Urinary bladder (tissue), 4 donors: ENCODE measurements at places on chromosomes 2 and 18. TPM values are rescaled to one million over a fixed set of nuclear protein-coding genes. Genes with fewer than 3 reads are reported as not detected.

DNA sequence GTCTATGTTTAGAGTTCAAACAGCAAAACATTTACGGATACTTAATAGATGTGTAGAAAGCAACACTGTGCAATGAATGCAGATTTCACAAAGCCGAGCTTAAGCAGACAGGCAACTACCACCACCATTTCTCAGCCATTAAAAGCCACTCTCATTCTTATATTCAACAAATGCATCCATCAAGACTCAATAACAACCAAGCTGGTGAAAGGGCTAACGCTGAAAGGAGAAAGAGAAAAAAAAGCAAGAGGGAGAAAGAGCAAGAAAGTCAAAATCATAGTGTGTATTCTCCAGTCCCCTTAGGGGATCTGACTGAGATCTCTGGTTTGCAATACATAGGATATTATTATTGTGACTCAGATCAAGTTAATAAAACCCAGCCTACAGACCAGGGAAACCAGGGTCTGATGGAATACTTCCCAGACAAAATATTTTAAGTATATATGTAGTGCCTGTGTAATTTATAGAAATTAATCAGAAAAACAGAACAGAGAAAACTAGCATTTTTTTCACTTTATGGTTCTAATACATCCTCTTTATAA lies 14.1 kb downstream of the SATB2 start:
- DNase-seq = no peak

Gene DES
- 1,909 TPM for total RNA-seq

GRCh38 chr18:69401972-69402532 lies 1.4 kb downstream of the DOK6 start:
- no peak for DNase-seq

DNA sequence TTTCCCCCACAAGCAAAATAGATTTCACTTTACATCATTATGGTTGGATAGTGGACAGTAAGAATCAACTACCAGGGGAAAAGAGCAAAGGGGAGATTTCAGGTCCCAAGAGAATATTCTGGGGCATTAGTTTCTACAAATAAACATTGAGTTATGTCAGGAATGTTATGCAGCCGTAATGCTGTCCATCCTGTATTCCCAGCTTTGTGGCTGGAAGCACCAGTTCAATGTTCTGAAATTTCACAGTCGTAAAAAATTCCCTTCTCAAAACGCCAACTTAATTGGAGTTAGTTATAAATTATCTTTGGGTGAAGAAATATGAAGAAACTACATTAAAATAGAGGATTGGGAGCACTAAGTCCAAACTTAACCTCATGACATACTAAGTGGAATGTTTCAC lies 141.5 kb upstream of the FIGN start:
- DNase-seq = peak; percentile 3

Gene MEP1B
- total RNA-seq = 0.11 TPM

Gene KLHL41
- 88.7 TPM for total RNA-seq

DNA sequence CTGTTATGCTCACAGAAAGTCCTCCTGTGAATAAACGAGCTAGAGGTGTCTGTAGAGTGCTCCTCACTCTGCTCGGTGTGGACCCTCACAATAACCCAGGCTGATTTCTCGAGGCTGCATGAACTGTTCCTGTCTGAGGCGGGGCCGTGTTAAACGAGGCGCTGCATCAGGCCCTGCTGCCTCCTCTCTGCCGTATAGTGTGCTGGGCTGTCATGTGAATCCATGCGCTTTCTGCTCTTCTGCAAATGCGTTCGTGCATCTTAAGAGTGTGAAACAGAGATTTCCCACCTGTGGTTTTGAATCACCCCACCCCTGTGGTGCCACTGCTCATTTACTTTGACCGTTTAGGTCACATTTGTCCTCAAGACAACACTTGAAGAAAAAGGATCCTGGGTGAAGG lies 26.2 kb downstream of the TRAF3IP1 start:
- DNase-seq = no peak

DNA sequence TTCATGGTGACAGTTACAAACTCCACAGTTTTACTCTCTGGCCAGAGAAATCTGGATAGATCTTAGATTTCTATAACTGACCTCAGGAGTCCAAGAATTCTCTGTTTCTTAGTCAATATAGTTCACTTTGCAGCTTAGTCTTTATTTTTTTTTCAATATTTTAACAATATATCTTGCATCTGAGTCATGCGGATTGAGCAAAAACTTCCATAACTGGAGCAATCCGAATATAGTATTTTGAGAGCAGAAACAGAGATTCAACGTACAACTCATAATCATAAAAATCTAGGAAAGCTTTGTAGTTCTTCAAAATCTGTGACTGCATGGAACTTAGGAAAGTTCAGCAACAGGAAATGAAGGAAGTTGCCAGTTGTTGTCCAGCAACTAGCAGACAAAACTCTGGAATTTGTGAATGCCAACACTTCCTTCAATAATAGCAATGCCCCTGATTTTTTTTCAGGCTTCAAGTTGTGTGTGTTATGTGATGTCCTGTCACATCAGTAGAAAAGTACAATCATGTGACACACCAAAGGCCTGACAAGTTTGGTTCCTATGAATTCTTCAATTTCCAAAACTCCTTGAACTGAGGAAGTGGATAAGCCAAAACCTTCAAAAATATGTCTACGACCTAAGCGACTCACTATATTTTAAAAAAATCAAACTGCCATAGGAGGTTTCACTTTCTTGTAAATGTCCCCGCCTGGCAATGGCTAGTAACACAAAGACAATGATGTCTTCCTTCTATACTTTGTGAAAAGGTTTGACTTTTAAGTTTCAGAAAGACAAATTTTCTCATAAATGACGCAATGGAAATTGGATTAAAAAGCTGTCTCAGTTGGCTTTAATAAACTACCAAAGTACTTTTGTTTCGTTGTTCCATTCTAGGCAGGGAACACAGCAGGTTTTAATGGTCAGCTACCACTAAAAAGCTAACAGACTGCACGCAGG lies 510.6 kb downstream of the ERBB4 start:
- no peak for DNase-seq

Gene GPR155
- total RNA-seq = 17.3 TPM

GRCh38 chr2:171583566-171583965 lies 61.3 kb downstream of the CYBRD1 start:
- DNase-seq = no peak

- no peak for DNase-seq
These were observed 26.5 kb downstream of the OSBPL6 start for GRCh38 chr2:178220814-178221213.

Gene FZD7
- 69.5 TPM for total RNA-seq

Gene FAM228B
- total RNA-seq = 61.8 TPM

- DNase-seq = no peak
These were observed 6.0 kb upstream of the PRKD3 start for GRCh38 chr2:37330681-37331080.

Gene OSBPL6
- 1.9 TPM for total RNA-seq

DNA sequence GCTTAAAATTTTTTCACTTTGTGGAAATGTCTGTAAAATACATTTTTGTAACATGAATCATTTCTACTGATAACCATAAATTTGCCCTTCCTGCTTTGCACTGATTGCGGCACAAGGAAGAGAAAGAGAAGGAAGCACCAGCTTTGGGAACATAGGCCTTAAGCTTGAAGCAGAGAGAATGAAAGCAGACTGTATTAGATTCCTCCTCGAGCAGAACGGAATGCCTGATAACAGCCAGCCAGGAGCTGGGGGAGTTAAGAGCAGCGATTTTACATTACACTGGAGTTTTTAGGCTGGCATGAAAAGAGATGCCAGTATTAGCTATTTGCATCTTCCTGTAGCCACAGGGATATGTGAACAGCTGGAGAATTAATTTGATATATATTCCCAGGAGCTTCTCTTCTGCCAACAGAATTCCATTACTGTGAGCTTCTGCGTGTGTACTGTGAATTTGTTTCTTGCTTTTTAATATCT lies 33.5 kb downstream of the CRIM1 start:
- no peak for DNase-seq

DNA sequence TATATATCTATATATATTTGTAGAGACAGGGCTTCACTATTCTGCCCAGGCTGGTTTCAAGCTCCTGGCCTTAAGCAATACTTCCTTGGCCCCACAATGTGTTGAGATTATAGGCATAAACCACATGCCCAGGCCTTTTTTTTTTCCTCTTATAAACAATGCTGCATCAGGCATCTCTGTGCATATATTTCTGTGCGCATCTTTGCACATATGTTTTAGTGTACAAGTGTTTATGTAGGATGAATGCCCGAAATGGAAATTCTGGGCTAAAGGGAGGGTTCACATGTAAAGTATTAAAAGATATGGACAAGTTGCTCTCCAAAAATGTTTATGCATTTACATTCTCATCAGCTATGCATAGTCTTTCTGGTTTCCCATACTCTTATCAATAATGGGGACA lies 183.2 kb upstream of the SPRED2 start:
- DNase-seq = no peak

Gene CDH19
- total RNA-seq = 18.3 TPM

Gene TNFRSF11A
- total RNA-seq = 11.1 TPM

DNA sequence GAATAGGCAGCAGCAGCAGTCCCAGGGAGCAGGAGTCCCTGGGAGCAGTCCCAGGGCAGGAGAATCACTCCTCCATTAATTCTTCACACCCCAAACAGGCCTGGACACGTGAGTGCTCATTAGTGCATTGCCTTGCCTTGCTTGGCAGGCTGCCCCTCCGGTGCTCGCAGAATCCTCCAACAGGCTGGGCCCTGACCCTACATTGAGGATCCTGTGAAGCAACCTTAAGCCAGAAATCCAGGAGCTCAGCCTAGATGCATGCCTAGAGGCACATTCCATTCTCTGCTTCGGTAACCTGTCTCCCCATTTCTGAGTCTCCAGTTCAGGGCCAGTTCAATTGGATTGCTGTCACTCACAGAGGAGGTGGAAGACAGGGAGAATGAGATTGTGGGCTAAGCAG lies 97.4 kb upstream of the LRATD1 start:
- no peak for DNase-seq

DNA sequence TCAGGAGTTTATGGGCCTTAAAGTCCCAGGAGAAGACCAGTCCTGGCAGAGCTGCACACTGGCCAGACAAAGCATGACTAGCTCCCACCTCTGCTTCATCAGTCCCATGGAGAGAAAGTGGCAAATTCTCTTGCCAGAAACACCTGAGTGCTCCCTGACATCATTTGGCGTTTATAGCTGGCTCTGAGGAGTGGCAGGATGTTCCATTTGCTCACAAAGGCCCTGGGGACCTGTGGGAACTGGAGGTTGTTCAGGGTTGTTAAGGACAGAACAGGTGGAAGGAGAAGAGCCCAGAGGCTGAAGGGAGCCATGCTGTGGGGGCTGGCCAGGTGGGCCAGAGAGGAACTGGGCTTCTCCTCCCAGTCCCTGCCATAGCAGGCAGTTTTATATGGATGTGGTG lies 56.1 kb downstream of the RPL37A start:
- no peak for DNase-seq

GRCh38 chr2:74188018-74188601 lies 9.4 kb upstream of the MOB1A start:
- no peak for DNase-seq

DNA sequence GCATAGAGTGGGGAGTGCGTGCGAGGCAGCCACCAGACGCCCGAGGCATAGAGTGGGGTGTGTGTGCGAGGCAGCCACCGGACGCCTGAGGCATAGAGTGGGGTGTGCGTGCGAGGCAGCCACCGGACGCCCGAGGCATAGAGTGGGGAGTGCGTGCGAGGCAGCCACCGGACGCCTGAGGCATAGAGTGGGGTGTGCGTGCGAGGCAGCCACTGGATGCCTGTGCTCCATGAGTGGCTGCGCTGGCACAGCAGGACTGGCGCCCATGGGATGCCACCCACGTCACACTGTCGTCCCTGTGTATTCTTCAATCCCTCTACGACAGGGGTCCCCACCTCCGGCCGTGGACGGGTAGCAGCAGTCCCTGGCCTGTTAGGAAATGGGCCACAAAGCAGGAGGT lies 221.9 kb downstream of the HDAC4 start:
- no peak for DNase-seq

- DNase-seq = no peak
These were observed 164.3 kb downstream of the LTBP1 start for GRCh38 chr2:33111002-33111446.

GRCh38 chr2:18062892-18063291 lies 184.4 kb downstream of the KCNS3 start:
- DNase-seq = no peak

DNA sequence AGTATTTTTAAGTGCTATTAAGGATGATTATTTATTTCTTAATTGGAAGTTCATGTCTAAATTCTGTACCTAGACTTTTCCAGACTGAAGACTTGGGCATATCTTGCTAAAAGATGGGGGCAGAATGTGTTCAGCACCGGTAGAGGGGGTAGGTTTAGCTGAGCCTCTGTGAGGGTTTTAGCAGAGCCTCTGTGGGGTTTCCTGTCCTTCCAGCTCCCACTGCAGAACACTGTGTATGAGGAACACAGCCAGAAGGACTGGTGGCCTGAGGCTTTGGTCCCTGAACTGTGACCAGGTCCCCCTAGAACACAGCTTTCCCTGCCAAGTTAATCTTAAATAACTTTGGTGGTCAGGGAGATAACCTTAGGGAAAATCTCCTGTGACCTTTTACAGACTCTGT lies 123.4 kb upstream of the EPC2 start:
- DNase-seq = no peak

DNA sequence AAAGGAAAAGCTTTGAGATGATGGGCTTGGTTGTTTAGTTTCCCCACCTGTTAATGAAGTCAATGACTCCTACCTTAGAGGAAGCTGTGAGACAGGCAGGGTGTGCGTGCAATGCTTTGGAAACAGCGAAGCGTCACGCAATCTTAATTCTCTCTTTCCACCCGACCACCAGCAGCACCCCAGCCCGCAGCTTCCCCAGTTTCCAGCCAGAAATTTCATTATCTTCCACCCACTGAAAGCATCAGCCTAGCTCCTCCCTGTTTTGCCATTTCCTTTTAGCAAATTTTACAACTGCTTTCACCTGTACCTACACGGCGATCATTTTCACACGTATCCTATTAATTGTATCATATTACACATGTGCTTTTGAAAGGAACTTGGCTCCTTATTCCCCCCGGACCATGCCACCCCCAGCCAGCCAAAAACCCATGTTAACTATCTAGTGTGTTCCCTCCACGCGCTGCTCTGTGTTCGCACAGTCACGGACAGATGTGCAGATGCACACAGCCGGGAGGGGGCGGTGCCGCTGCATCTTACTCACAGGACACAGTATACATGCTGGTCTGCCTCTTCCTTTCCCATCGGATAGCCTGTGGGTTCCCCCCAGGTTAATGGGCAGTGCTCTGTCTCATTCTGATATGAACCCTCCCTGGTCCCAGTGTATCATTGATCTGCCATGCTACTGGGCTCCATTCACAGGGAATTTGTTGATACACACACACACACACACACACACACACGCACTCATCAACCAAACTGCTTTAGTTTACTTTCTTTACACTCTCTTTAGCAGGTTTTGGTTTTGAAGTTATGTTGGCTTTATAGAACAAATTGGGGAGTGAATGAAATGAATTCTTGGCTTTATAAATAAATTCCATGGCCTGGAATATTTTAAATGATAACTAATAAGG lies 22.4 kb downstream of the CYP27C1 start:
- no peak for DNase-seq

Gene CD8A
- not detected for total RNA-seq

GRCh38 chr2:13103151-13103550 lies 386.4 kb downstream of the TRIB2 start:
- DNase-seq = no peak

GRCh38 chr2:233116946-233117345 lies 56.8 kb downstream of the INPP5D start:
- no peak for DNase-seq
